Pons (tissue), 1 donor: ENCODE measurements at places on chromosomes 16 and 17.

DNA sequence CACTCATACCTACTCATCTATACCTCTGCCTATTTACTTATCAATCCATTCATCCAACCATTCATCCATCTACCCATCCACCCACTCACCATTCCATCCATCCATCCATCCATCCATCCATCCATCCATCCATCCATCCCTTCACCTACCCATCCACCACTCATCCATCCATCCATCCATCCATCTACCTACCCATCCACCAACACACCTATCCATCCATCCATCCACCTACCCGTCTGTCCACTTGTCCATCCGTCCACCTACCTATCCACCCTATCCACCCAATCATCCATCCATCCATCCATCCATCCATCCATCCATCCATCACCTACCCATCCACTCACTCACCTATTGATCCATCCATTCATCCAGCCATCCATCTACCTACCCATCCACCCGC, 235.7 kb downstream of the GSG1L start:
- no peak for DNase-seq

DNA sequence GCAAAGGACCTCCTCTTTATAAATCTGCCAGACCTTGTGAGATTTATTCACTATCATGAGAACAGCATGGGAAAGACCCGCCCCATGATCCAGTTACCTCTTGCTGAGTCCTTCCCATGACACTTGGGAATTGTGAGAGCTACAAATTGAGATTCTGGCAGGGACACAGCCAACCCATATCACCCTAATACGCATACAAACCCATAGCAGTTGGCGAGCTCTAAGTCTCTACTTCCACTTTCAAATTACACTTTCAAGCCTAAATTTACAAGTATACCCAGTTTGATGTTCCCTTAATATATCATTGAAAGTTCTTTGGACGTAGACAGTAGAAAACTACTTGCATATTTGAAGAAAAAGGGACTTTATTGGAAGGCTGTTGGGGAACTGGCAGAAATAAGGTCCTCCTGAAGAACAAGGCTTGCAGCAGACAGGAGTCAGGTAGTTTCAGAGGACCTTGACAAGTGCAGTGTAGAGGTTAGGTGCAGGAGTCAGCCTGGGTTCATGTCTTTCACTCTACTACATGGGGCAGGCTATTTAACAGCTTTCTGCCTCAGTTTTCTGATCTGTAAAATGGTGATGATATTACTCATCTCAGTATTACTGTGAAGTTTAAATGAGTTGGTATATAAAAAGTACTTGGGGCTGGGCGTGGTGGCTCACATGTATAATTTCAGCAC, 107.9 kb upstream of the EEF2KMT start:
- DNase-seq = no peak

DNA sequence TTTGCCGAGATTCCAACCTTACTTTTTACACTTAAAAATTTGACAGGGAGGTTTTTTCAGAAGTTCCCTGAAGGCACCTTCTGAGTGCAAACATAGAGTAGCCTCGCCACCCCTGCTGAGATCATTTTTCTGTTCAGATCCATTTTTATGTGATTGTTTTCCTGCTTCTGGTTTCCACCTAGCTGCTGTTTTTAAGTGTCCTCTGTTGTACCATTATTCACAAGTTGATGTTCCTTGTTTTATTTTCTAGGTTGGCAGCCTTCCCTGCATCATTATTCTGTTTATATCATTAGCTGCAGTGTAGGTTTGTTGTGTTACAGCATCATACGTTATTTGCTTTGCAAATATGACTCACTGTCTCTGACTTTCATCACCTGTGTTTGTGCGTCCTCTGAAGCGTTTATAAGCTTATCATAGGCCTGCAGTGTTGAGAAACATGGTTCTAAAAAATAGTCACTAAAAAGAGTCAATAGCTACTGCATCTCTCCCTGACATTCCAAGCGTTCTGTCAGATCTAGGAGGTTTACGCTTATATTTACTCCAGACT, 116.9 kb upstream of the CLEC3A start:
- no peak for DNase-seq

DNA sequence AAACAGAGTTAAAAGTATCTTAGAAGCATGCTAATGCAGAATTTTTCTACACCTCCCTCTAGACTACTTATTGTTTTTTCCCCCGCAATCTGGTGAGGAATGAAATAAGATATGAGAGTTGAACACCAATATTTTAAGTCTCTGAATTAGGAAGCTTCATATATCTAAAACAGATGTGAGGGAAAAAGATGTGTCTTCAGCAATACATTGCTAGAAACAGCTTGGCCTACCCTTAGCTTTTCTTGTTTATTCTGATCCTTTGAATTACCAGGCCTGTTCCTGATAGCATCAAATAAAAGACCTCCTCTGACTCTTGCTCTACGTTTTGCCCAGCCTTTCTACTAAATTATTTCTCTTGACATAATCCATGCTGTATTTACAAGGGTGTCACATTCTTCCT, 221.8 kb downstream of the CDH11 start:
- no peak for DNase-seq

- DNase-seq = no peak
Measured at GRCh38 chr17:58918884-58919283, 163.2 kb downstream of the PPM1E start.

DNA sequence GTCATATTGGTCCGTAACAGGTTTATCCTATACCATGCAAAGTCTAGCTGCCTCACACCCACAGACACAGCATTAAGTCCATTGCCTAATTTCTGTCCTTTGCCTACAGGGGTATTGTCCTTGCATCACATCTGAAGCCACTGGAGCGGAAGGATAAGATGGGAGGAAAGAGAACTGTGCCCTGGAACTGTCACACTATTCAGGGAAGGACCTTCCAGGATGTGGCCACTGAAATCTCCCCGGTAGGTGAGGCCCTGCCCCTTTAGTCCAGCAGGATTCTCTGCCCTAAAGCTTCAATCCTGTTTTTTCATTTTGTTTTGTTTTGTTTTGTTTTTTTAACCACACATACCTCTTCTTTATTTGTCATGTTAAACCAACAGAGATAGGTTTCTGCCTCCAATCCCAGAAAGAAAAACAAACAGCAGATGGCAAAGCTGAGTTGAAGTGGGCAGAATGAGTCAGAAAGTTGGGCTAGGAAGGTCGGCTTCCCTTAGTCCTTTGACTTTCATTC, 2.2 kb upstream of the EFTUD2 start:
- DNase-seq = no peak

DNA sequence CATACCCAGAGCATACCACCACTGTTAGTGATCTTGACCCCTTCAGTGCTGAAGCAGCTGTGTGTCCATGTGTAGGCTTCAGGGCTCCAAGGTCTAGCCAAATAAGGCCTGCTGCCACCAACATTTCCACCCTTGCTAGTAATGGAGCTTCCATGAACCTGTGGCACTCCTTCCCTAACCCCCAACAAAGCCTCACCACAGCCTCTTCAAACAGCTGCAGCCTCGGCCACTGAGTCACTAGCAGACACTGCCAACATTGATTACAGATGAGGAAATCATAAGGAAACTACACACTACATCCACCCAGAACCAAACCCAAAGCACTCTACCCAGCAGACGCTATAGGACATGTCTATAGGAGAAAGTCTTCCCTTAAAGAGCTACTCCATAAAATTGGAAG, 610.7 kb downstream of the KCNJ2 start:
- DNase-seq = no peak

GRCh38 chr16:79163691-79164387, 436.7 kb downstream of the MAF start:
- DNase-seq = peak; percentile 61

DNA sequence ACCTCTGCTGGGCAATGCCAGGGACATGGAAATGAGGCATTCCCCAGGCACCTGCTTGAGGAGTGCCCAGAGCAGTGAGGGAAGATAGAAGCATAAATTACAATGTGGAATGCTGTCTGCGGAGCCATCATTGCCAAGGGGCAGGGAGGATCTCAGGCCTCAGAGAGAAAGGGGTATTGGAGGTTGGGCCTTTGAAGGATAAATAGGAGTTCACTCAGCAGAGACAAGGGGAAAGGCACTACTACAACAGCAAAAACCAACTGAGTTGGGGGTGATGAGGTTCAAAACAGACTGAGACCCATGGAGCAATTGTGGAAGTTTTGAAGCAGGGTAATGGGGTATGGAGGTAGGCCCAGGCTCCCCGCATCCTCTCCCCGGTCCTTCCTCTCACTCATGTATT, 32.8 kb downstream of the SREBF1 start:
- no peak for DNase-seq

- no peak for DNase-seq
Measured at GRCh38 chr16:87581857-87582215, 20.5 kb upstream of the JPH3 start.

DNA sequence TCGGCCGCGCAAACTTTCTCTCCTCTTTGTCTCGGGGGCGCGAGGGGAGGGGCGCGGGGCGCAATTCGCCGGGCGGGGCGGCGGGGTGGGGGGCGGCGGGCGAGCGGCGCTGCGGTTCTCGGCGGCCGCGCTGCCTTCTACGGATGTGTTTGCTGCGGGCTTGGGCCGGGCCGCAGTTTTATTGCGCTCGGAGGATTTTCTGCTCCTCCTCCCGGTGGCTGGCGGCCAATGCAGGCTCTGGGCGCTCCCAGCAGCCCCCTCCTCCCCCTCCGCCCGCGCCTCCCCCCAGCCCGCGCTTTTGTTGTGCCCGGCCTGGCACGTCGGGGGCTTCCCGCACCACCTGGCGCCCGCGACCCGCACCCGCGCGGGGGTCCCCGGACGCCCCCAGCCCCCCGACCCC, at the start of gene TIMP2:
TSS of gene TIMP2 (minus strand) at position 154 of the 400 bp plus-strand sequence. CDS start 299 bp downstream, outside the sequence.
- DNase-seq = peak; percentile 76

DNA sequence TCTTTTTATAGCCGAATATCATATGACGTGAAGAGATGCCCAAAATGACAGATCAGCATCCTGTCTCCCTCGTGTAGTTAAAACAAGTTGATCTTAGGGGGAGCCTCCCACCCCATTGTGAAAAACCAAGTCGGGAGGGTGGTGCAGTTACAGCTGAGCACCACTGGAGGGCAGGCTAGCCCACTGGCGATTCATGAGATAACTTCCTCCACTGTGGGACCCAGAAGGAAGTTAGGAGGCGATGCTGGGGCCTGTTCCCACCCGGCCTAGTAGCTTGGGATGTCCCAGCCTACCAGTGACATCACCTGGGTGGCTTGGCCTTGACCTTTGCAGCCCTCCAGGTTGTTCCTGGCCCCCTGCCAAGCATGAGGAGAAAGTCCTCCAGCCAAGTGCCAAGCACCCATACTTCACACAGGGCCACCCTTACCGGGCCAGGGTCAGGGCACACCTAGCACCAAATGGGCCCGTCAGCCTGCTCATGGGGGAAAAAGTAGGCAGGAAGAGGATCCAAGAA, 8.1 kb upstream of the CPNE2 start:
- DNase-seq = peak; percentile 81

- peak; percentile 82 for DNase-seq
Measured at GRCh38 chr16:53773150-53773846, 69.3 kb downstream of the FTO start.
